T-helper 1 cell (primary cell): ENCODE measurements at places on chromosomes 12 and 14.

- no peak for DNase-seq
These were observed 115.1 kb upstream of the SLC38A2 start for GRCh38 chr12:46487567-46488131.

GRCh38 chr14:45078323-45078722 is 5.6 kb upstream of the PRPF39 start:
- no peak for DNase-seq

DNA sequence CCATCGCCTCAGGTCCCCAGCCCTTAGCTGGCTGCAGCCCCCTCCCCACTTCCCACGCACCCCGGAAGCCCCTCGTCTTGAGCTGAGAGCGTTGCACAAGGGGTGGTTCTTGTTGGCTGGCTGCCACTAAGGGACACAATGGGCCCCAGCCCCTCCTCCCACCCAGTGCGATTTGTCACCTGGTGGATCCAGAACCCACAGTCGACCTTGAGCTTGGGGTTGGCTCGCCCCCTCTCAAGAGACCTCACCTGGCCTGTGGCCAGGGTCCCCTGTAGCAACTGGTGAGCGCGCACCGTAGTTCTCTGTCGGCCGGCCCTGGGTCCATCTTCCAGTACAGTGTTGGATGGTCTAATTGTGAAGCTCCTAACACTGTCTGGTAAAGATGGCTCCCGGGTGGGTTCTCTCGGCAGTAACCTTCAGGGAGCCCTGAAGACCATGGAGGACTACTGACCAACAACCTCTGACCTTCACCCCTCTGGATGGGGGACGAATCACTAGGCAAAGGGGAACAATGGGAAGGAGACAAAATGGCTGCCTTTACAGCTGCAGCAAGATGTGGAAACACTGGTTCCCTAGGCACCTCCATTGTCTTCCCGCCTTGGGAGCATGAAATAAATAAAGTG is 6.6 kb downstream of the PHB2 start:
- no peak for DNase-seq

GRCh38 chr12:2641761-2642160 is 153.0 kb upstream of the FKBP4 start:
- DNase-seq, result no peak

DNA sequence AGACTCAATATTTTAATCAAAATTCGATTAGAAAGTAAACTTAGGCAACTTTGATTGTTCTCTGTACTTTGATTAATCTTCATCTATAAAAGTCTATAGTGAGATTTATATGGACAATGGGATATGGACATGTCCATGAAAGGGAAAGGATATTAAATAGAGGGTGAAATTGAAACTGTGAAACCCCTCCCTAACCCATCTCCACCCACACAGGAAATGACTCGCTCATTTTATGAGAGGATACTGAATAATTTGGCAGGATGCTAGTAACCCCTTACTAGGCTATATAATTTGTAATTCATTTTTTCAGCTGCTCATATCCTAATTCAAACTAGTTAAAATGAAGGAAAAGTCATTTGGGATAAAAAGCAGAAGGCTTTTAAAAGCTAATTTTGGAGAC is 328.0 kb upstream of the ATP2B1 start:
- no peak for DNase-seq

GRCh38 chr14:93120517-93120916 is 4.8 kb upstream of the ITPK1 start:
- no peak for DNase-seq

- no peak for DNase-seq
These were observed 8.2 kb downstream of the TCP11L2 start for GRCh38 chr12:106310687-106311086.

GRCh38 chr12:117120787-117121186 is 21.6 kb upstream of the TESC start:
- no peak for DNase-seq

DNA sequence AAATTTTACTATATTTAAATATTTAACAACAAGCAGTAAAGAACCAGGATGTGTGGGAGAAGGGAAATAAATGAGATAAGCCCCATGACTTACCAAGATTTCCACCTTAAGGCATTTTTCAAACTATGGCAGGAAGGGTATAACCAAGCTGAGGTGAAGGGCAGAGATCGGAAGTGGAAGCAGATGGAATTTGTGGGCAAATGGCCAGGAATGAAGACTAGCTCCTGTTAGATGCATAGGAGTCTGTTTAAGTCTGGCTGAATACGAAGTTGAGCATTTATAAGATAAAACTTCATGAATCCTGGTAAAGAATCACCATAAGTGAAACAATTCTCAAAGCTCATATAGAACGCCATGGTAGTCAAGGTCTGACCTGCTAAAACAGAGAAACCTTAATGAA is 163.5 kb downstream of the DIO2 start:
- DNase-seq, result no peak

DNA sequence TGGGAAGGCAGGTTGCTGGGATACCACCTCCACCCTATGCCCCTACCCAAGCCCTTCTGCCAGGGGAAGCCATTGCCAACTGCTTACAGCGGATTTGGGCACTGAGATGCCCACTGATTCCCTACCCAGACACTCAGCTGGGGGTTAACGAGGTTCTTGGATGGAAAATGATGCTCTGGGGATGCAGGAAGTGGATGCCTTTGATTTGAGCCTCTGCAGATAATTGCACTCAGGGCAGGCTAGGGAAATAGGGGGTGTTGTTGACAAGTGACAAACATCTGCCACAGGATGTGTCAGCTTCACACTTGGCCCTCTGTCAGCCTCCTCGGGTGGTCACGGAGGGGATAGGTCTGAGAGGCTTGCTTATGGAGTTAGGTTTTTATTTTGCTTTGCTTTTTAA is 57.4 kb downstream of the RPH3A start:
- DNase-seq, result no peak

- no peak for DNase-seq
These were observed 147.4 kb downstream of the RMST start for GRCh38 chr12:97609957-97610356.

GRCh38 chr12:40560848-40561247 is 131.4 kb upstream of the CNTN1 start:
- no peak for DNase-seq

DNA sequence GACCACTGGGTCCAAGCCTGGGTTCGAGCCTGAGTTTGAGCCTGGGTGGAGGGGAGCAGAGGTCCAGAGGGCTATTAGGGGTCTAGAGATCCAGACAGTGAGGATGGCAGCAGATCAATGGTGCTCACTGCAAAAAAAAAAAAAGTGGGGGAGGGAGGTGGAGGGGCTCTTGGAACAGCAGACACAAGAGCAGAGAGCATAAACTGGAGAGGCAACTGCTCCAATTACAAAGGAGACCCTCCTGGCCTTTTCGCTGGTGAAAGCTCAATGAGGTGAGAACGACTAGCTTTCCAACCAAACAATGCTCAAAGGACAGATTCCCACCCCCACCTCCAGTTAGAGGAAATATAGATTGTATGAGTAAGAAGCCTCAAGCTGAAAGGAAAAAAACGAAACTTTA is 124.2 kb upstream of the TSPAN8 start:
- DNase-seq, result no peak

DNA sequence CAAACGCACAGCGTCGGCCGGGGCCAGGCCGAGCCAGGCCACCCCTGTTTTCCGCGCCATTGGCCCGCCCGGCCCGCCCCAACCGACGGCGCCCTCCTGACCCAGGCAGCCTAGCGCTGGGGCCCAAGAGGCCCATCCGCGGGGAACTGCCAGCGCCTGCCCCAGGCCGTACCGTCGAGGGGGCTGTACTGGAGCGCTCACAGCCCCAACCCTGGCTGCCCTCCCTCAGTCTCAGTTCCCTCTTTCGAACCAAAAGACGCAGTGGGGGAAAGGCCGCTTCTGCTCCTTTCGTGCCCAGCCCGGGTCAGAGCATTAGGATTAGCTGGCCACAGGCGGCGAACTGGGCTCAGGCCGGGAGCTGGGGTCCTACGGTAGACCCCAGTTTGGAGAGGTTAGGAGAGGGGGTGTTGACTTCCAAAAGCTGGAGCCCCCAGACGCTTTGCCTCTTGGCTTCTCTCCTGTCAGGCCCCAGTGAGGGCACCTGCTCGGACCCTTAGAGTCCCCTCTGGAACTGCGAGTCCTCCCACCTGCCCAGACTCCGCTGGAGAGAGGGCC is 1.9 kb downstream of the NKX2-1 start:
- DNase-seq, result no peak

DNA sequence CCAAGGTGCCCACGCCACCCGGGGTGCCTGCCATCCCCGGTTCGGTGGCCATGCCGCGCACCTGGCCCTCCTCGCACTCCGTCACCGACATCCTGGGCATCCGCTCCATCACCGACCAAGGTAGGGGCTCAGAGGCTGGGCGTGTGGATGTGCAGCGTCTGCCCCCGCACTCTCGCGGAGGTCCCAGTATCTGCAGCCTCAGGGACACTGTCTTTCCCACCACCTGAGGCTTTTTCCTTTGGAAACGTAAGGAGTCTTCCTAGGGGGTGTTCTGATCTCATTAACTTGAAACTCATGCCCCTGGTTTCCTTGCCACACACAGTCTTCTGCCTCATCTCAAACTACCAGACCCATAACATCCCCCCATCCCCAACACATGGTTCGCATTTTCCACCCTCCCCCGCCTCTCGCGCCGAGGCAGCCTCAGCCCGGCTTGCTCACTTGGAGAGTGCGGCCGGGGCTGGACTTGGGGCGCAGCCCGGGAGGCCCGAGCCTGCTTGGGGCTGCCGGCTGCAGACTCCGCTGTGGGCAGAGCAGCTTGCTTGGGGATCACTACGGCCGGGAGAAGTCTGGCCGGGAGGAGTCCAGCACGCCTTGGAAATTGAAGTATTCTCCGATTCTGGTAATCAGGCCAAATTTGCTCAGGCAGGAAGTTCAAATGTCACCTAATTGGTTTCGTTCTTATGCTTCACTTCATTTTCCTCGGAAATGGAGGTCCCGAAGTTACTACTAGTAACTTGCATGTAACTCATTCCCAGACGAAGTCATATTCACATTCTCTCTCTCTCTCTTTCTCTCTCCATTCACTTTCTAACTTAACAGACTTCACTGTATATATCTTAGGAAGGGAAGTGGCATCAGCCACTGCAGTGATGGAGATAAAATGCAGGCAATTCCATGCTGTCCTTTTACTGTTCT is 2.0 kb downstream of the PAX9 start:
- DNase-seq, result no peak

- DNase-seq, result no peak
These were observed 169.9 kb downstream of the KIF21A start for GRCh38 chr12:39272871-39273655.

GRCh38 chr12:122854554-122854953 is 19.3 kb downstream of the HIP1R start:
- DNase-seq, result no peak

DNA sequence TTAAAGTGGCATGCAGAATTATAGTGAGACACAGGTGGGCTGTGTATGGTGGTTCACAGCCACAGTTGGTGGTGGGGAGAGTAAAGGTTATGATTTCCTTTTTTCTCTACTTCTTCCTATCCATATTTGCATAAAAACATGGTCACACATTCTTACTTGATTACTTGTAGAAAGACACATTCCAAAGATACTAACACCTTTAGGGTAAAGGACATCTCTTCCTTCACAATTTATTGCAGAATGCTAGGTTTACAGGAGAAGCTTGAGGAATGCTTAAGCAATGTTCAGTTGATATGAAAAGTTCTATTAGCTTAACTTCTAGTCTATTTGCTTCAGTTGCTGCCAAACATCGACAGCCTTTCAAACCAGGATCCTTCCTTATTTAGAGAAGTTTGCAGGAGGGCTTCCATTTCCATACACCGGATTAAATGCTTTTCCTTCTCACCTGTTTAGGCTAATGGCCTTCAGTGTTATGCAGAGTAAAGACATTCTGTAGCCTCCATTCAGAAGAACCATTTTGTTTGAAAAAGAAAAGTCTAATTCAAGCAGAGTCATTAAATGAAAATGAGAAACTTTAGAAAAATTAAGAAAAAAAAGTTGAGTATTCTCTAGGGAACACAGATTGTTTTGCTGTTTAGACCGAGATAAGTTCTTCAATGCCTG is 2.6 kb upstream of the PHC1 start:
- no peak for DNase-seq

DNA sequence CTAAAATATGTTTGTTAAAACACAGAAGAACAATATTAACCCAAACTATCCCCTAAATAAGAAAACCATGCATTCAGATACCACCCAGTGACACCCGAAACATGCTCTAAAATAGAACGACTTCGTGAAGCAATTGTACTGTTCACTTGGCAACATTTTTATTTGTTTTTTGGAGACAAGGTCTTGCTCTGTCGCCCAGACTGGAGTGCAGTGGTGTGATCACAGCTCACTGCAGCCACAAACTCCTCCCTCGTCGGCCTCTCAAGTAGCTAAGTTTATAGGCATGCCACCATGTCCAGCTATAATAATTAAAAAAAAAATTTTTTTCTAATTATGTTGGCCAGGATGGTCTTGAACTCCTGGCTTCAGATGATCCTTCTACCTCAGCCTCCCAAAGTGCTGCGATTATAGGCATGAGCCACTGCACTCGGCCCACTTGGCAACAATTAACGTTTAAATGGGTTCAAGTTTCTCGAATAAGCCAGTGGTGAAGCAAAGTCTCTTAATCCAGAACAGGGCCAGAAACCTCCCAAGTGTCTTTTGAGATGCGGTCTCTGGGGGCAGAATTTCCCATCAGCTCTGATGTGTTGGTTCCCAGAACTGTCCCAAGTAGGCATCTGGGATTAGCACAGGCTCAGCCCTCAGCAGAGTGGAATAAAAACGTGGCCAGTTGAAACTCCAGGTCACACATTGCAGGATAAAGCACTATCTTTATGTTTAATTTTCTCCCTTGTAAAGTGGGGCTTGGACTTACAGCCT is 74.5 kb downstream of the TMCC3 start:
- no peak for DNase-seq

- no peak for DNase-seq
These were observed 53.4 kb downstream of the OSBPL8 start for GRCh38 chr12:76506149-76506548.

- DNase-seq, result no peak
These were observed 5.9 kb upstream of the EID3 start for GRCh38 chr12:104297477-104298113.

GRCh38 chr12:39443081-39443928 is at the start of gene KIF21A:
TSS of gene KIF21A (minus strand) at chr12:39443120. CDS start at chr12:39442970, 150 bp downstream.
- DNase-seq, result peak; percentile 88

DNA sequence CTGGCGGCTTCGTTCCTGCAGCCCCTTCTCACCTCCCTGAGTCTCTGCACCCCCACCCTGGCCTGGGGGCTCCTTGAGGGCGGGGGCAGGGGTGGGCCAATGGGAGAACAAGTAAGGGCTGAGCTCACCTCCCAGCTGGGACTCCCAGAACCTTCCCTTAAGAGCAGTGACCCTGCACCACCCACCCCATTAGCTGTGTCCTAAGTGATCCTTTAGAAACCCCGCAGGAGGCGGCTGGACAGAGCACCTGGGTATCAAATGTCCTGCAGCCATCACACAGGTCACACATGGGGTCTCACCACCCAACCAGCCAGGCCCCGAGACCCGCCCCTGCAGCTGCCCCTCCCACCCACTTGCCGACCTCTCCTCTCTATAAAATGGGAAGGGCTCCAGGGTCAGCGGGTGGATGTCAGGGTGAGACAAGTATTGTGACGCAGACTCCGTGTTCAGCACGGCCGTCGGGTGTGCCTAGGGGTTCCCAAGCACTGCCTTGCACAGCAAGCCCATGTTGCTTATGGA is 151.2 kb upstream of the C14orf180 start:
- DNase-seq, result no peak
